Hepatocyte (in vitro differentiated cells): ENCODE measurements at places on chromosomes 3 and 15.

DNA sequence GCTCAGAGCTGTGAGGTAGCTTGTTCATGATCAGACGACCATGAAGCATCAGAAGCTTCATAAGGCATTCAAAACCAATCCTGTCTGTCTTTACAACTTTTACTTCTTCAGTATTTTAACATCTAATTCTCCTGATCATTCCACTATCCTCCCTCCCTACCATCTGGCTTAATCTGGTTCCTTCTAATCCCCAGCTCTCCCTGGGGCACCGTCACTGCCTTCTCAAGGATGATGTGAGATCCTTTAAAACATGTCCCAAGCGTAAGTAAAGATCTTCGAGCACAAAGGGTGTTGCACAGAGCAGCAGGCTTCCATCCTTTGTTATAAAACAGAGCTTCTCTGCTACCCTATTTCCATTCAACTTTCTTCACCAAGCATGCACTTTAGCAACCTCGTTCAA lies 362.7 kb upstream of the ARRDC4 start:
- H3K4me1 ChIP-seq, result no peaks in the 10 kb centered on the region
- H3K27ac ChIP-seq, result no peak overlapping the region
- no peaks in the 10 kb centered on the region for H3K27me3 ChIP-seq
- no peaks in the 10 kb centered on the region for H3K36me3 ChIP-seq
- no peak for DNase-seq

- no peaks in the 10 kb centered on the region for H3K36me3 ChIP-seq
- peak; percentile 86 for DNase-seq
- H3K4me3 ChIP-seq, result no peak overlapping the region
- H3K27ac ChIP-seq, result no peak overlapping the region
- no peaks in the 10 kb centered on the region for H3K4me1 ChIP-seq
These were observed 99.2 kb upstream of the TRPM1 start for GRCh38 chr15:31200735-31201151.

- no peaks in the 10 kb centered on the region for H3K36me3 ChIP-seq
- no peaks in the 10 kb centered on the region for H3K4me1 ChIP-seq
- no peak overlapping the region for H3K4me3 ChIP-seq
- H3K27me3 ChIP-seq, result no peaks in the 10 kb centered on the region
These were observed 402.2 kb upstream of the PROK2 start for GRCh38 chr3:72187131-72187530.

DNA sequence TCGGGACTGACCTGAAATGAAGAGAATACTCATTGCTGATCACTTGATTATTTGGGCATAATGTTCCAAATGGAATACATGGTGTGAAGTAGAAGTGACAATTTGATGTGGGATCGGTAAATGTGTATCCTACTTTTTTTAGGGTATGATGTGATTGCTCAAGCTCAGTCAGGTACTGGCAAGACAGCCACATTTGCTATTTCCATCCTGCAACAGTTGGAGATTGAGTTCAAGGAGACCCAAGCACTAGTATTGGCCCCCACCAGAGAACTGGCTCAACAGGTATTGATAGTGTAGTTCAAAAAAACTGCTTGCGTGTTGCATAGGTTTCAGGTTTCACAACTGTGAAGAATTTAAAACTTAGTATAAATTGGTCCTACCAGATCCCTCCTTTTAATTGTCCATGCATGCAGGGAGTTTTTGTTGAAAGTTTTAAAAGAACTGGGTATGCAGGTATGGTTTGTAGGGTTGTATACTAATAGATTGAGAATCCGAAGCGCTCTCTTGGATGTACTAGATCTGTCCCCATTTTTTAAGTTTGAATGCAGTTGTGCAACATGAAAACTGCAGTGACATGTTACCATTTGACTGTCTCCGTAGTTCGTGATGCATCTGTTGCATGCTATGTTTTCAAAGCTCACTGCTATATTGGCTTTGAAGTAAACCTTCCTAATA lies 1.6 kb downstream of the EIF4A2 start:
- no peak for DNase-seq
- H3K4me3 ChIP-seq, result peak overlapping the region; percentile 76
- peaks cover 38% of the 10 kb centered on the region for H3K4me1 ChIP-seq
- peaks cover 28% of the 10 kb centered on the region for H3K36me3 ChIP-seq

DNA sequence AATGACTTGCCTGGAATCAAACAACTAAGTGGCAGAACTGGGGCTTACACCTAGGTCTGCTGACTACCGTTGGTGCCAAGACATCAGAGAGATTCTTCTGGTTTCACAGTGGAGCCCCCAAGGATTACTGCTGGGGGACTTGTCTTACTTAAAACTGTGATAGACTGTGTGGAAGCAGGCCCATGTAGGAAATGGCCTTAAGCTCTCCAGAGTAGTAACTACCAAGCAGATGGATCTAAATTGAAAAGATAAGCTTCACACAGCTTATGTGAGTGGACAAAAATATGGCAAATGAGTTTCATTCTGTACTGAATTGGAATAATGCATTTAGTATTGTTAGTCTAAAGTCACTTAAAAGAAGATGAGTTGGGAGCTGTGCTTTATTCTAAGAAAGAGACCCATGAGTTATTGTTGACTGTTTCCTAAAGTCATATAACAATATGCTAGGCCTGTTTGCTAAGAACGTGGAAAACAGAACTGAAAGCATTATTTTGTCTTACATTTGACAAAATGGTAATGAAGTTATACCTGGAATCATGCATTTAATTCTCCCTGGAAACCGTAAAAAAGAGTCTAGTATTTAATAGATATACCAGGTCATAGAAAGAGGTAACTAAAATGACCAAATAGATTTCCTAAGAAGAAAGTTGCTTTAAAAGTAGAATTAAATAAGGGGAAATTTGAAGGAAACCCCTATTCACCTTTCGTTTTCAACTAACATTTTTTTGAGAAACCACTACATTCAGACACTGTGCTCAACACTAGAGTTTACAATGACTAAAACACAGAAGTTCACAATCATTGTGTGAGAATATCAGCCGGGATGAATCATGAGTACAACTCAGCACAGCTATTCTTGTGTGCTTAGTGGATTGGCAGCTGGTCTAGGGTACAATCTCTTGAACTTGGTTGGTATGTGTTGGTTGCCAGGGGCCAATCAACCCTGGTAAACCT lies 13.0 kb upstream of the MAPK6 start:
- H3K27me3 ChIP-seq, result no peaks in the 10 kb centered on the region
- DNase-seq, result no peak
- no peak overlapping the region for H3K4me3 ChIP-seq
- no peak overlapping the region for H3K27ac ChIP-seq
- H3K36me3 ChIP-seq, result no peaks in the 10 kb centered on the region

DNA sequence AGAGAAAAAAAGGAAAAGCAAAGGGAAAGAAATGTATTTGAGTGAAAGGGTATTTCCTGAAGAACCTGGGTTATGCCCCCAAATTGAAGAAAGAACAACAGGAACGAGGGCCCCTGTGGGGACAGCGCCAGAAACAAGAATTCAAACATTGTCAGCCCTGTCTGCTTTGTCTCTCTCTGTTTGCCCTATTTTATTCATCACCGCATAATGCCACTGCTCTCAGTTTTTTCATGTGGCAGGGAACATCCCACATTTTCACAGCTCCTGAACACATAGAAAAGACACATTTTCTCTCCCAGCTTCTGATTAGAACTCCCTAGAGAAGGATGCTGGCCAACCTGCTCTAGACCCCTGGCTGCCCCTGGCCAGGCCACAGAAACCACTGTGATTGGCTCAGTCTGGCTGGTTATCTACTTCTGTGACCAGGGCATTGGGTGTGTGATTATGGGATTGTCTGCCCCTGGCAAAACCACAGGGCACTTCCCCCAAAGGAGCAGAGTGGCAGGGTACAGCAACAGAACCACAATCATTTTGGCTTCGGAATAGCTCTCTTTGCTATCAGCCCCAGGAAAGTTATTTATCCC lies 31.3 kb upstream of the CCDC54 start:
- H3K27me3 ChIP-seq, result no peaks in the 10 kb centered on the region
- no peak for DNase-seq
- H3K36me3 ChIP-seq, result no peaks in the 10 kb centered on the region
- H3K4me1 ChIP-seq, result no peaks in the 10 kb centered on the region

DNA sequence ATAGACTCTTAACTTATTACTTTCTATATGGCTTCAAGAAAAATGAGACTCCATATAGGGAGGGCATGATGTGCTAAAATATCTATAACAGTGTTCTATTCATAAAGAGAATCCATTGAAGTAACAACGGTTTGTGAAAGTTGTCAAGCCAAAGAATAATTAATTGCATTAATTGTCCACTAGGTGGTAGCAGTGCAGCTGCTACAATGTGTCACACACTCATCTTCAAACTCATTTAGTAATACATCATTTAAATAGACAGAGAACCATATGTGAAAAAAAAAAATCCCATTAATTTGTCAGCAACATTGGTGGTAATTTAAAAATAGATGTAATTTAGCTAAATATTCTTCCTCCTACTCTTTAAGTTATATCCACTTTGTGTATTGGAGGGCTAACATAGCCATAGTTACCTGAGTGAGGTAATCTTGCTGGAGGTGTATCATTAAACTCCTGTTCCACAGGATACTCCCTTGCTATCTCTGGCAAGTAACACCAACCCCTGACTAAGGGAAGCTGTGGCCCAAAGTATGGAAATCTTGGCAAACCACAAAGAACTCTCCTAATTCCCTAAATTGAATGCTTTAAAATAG lies 3.7 kb upstream of the CPA3 start:
- peak; percentile 54 for DNase-seq
- H3K4me1 ChIP-seq, result no peaks in the 10 kb centered on the region
- no peak overlapping the region for H3K27ac ChIP-seq

DNA sequence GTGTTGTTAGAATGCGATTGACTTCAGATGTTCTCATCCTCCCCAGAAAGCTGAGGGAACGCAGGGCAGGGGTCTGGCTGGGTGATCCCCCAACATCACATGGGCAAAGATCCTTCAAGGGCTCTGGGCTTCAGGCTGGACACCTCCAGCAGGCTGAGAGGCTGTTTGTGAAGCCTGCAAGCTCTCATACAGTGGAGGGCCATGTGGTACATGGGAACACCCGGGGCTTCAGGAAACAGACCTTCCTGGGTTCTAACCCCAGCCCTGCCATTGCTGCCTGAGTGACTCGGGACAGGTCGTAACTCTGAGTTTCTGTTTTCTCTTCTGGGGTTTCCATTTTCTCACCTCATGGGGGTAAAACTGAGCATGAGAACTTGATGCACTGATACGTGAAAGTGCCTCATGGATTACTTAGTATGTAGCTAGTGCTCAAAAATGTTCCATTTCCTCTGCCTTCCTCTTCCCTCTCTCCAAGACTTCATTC lies 81.2 kb downstream of the TLE3 start:
- H3K4me1 ChIP-seq, result no peaks in the 10 kb centered on the region
- H3K4me3 ChIP-seq, result no peak overlapping the region
- no peak for DNase-seq
- no peaks in the 10 kb centered on the region for H3K36me3 ChIP-seq
- no peaks in the 10 kb centered on the region for H3K27me3 ChIP-seq
- H3K27ac ChIP-seq, result no peak overlapping the region

- DNase-seq, result no peak
- H3K4me1 ChIP-seq, result no peaks in the 10 kb centered on the region
- no peak overlapping the region for H3K4me3 ChIP-seq
- H3K27ac ChIP-seq, result no peak overlapping the region
- H3K27me3 ChIP-seq, result no peaks in the 10 kb centered on the region
These were observed 1034.4 kb downstream of the IGSF11 start for GRCh38 chr3:118000219-118000618.

GRCh38 chr3:38555149-38555840 lies 59.2 kb downstream of the EXOG start:
- H3K27me3 ChIP-seq, result no peaks in the 10 kb centered on the region
- H3K4me3 ChIP-seq, result no peak overlapping the region
- H3K27ac ChIP-seq, result no peak overlapping the region
- no peaks in the 10 kb centered on the region for H3K4me1 ChIP-seq

DNA sequence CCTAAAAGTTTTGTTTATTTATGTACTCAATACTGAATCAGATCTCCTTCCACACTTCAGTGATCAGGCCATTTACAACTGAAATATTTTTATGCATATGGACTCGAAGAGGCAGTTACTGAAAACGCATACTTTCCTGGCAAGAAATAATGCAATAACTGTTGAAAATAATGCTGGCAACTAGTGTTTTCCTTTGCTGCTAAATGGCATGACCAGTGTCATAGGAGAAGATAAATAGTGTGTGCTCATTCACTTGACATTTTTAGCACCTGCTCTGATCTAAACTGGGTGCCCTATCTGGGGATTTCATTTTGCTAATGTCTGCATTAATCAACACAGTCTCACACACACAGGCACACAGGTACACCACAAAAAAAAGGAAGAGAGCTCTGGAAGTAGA lies 695.2 kb downstream of the TUSC7 start:
- no peak overlapping the region for H3K27ac ChIP-seq
- H3K4me1 ChIP-seq, result peaks cover 12% of the 10 kb centered on the region
- H3K27me3 ChIP-seq, result no peaks in the 10 kb centered on the region
- H3K36me3 ChIP-seq, result no peaks in the 10 kb centered on the region
- no peak for DNase-seq

- no peak for DNase-seq
- H3K4me3 ChIP-seq, result no peak overlapping the region
- H3K27ac ChIP-seq, result peak overlapping the region; percentile 4
- peaks cover 32% of the 10 kb centered on the region for H3K4me1 ChIP-seq
These were observed 31.7 kb downstream of the SLC6A6 start for GRCh38 chr3:14434126-14434497.

- H3K27ac ChIP-seq, result peak overlapping the region; percentile 46
- no peaks in the 10 kb centered on the region for H3K27me3 ChIP-seq
- H3K4me3 ChIP-seq, result no peak overlapping the region
- DNase-seq, result no peak
These were observed 89.5 kb downstream of the SUCNR1 start for GRCh38 chr3:151962912-151963311.

DNA sequence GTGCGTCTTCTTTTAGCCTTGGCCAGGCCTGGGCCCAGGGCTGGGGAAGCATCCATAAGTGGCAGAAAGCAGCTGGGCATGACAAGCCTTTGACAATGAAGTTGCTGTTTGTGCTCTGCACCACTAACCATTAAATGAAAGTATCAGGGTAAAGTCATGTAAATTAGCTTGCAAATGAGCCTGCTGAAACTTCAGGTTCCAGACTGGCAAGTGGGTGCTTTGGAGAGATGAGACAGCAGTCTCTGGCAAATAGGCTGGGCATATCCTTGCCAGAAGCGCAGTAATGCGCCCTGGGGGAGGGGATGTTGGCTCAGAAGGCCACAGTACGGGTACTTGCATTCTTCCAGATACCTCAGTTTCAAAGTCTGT lies 40.7 kb downstream of the RAB6B start:
- H3K36me3 ChIP-seq, result no peaks in the 10 kb centered on the region
- no peak overlapping the region for H3K27ac ChIP-seq
- DNase-seq, result no peak
- no peaks in the 10 kb centered on the region for H3K27me3 ChIP-seq

DNA sequence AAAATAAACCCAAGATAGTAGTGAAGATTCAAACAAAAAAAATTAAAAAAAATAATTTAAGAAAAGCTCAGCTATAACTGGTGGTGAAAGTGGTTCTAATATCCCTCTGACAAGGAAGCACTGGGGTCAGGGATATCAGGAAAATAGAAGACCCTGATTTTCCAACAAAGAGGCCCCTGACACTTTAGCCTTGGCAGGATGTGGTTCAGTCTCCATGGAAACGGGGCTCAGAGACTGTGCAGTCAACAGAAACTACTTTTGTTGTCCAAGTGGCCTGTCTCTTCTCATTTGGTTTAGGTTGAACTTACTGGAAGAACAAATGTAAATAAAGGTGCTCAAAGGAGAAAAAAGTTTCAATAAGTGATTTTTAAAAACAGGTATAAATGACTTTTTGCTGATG lies 27.2 kb downstream of the INTS14 start:
- no peak overlapping the region for H3K4me3 ChIP-seq
- H3K36me3 ChIP-seq, result no peaks in the 10 kb centered on the region
- DNase-seq, result peak; percentile 8
- no peaks in the 10 kb centered on the region for H3K27me3 ChIP-seq
